ENCODE measurements at places on chromosomes 5 and 9. TPM values are rescaled to one million over a fixed set of nuclear protein-coding genes. Genes with fewer than 3 reads are reported as not detected.

SVEP1 gene
- total RNA-seq, result not detected

GRCh38 chr9:124454791-124455443 lies 4.7 kb downstream of the ADGRD2 start:
- no peak for DNase-seq

TLR4 gene
- 0.22 TPM for total RNA-seq

GRCh38 chr5:67206461-67206860 lies 9.9 kb upstream of the CD180 start:
- no peak for DNase-seq

KIAA0825 gene
- total RNA-seq, result 0.51 TPM

All from HepG2 (cell line).